ENCODE measurements at places on chromosomes 1 and 21.

GRCh38 chr1:151825751-151826660 lies 5.6 kb downstream of the RORC start:
- no peak for DNase-seq

- DNase-seq: no peak
Measured at GRCh38 chr1:53123453-53124140, 18.8 kb downstream of the SLC1A7 start.

- DNase-seq: no peak
Measured at GRCh38 chr1:174939775-174940545, 59.8 kb upstream of the CACYBP start.

- DNase-seq: no peak
Measured at GRCh38 chr1:29601021-29601420, 364.7 kb downstream of the PTPRU start.

DNA sequence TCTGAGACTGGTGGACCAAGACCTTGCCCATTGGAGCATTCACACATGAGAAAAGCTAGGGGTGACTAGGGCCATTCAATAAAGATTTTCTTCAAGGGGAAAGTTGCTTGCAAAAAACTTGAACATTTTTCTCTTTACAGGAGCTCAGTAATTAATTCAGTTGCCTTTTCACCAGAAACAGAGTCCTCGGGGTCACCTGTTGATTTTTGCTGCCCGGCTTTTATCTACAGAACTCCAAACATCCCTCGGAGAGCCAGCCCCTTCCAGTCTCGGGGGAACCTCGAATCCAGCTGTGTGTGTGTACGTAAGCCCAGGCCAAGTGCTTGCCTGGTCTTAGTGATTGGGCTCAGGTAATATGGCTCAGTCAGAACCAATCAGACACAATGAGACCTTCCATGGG lies 47.5 kb downstream of the PCNX2 start:
- no peak for DNase-seq

GRCh38 chr21:15446223-15446622 lies 283.6 kb upstream of the USP25 start:
- DNase-seq: no peak

DNA sequence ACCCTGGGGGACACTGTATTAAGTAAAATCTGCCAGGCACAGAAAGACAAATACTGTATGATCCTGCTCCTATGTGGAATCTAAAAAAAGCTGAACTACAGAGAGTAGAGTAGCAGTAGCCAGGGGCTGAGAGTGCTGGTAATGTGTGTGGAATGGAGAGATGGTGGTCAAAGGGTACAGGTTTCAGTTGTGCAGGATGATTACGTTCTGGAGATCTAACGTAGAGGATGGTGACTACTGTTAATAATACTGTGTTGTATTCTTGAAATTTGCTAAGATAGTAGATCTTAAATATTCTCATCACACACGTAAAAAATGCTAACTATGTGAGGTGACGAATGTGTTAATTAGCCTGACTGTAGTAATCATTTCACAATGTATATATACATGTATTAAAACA lies 39.8 kb upstream of the GNG4 start:
- no peak for DNase-seq

DNA sequence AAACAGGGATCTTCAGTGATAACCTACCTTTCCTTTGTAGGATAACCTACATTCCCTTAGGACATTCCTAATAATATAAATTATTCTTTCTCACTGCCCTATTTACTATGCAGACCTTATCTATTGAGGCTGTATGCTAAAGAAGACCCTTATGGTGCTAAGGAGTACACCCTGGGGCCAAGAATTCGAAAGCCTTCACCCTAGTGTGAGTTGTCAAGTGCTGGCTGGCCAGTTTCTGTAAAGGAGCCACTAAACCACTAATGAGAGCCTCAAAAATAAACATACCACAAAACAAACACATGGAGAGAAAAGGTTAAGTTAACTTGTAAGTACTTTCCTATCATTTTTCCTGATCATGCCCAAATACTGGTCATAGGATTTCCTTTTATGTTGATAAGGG lies 315.0 kb upstream of the CAMK1G start:
- DNase-seq: no peak

GRCh38 chr1:3174487-3175247 lies 105.7 kb downstream of the PRDM16 start:
- DNase-seq: no peak

DNA sequence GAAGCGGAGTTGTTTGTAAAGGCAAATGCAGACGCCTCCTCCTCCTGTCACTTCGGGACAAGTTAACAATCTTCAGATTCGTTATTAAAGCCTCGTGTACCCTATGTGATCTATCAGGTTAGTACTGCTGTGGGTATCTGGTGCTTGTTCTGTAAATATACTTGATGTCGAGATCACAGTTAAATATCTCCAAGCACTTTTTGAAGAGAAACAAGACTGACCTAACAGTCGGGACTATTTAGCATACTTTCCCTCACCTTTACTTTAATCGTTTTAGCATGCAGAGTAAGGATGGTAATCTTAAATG lies 710 bp downstream of the KLHL20 start:
- no peak for DNase-seq

DNA sequence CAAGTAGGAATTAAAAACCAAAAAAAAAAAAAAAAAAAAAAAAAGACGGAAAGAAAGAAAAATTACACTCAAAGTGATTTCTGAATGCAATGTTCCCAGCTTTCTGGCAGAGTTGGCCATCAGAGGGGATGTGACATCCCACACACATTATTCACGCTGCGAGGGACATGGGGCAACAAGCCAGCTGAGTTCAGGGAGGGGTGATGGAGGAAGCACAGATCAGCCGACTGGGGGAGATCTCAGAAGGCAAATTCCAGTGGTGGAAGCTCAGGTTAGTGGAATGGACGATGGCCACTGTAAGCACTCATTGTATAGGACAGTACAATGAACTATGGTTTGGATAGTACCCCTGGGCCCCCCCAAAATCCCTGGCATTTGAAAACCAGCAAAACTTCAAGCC lies 311.9 kb downstream of the PCP4 start:
- DNase-seq: no peak

DNA sequence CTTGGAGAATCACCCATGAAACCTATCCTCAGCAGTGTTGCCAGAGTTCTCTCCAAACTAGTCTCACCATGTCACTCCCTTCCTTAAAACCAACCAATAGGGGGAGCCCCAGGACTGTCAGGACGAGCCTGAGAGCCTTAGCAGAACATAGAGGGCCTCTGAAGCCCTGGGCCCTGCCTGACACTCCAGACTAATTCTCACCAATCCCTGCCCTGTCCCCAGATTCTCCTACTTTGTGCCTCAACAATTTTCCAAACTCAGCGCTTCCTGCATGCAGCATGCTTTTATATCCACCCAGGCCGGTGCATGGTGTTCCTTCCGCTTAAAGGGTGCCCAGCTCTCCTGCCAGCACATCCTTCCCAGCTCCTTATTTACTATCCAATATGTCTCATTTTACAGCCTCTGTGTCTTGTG lies 42.7 kb downstream of the HSD3B1 start:
- no peak for DNase-seq
